ENCODE measurements at places on chromosomes 11 and 22.

DNA sequence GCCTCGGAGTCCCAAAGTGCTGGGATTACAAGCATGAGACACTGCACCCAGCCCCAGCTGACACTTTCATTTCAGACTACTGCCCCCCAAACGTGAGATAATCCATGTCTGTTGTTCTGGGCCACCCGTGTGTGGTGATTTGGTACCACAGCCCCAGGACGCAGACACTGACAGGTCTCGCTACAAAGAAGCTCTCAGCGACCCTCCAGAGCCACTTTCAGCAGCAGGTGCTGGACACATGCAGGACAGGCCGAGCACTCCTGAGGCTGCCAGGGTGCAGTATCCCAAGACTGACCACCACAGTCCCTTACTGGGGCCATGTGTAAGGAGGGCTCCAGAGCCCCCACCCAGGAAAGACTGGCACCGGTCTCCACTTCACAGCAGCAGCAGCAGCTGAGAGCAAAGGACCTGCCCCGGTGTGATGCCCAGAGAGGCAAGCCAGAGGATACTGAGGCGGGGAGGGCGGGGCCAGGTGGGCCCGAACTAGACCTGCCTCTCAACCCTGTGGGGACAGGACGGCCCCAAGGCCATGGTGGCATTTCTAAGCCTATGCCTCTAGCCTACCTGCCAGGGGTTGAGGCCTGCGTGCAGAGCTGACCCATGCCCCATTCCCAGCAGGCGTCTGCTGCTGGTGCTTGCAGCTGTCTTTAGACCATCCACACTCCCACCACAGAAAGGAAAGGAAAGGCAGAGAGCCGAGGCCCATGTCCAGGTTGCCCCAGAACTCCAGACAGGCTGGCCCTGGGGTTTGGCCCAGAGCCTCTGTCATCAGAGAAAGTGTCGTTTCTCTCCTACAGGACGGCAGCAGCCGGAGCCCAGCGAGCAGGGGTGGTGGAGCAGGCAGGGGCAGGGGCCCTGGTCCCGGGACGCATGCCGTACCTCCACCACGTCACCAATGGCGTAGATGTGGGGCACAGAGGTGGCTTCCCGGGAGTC lies 28.0 kb upstream of the GNB1L start:
- no peak for DNase-seq

GRCh38 chr22:29146091-29146560 lies 59.6 kb upstream of the EMID1 start:
- no peak for DNase-seq

- peak; percentile 61 for DNase-seq
Observed at GRCh38 chr11:119065369-119065768, 2.2 kb upstream of the VPS11 start.

GRCh38 chr11:58195939-58196338 lies 7.1 kb downstream of the OR9Q2 start:
- DNase-seq: no peak

DNA sequence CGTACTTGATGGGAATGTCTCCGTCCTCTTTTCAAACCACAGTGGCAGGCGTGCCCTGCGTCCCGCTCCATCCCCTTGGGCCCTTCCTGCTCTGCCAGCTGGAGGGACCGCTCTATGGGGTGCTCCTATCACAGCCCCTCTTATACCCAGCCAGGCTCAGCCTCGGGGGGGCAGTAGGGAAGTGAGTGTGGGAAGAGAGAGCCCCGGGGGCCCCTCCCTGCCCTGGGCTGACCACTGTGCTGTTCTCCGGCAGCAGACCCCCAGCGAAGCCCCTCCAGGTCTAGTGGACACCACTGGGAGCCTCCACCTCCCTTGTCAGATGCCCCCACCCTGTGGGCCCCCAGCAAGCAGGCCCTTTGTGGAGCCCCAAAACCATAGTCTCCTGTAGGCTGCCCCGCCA lies 572.5 kb downstream of the BRD1 start:
- DNase-seq: no peak

DNA sequence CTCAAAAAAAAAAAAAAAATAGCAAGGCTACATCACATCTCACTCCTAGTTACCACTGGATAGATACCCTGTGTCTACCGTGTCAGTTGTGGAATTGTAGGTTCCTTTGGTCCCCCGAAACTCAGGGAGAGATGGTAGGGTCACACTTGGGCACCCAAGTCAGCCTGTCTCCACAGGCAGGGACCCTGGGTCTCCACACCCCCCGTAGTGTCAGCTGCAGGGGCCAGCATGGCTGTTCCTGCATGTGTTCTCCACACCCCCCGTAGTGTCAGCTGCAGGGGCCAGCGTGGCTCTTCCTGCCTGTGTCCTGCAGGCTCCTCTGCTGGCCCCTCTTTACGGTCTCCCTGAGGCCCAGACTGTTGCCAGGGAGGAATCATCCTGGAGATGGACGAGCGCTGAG lies 282.1 kb downstream of the BRD1 start:
- DNase-seq: no peak

- DNase-seq: no peak
Observed at GRCh38 chr11:16925561-16926065, 88.6 kb downstream of the PLEKHA7 start.

- peak; percentile 10 for DNase-seq
Observed at GRCh38 chr22:46069521-46070214, 80.7 kb upstream of the PPARA start.

GRCh38 chr11:105392556-105392955 lies 217.3 kb upstream of the GRIA4 start:
- DNase-seq: no peak

- no peak for DNase-seq
Observed at GRCh38 chr22:23080613-23081290, 10.4 kb downstream of the GNAZ start.

DNA sequence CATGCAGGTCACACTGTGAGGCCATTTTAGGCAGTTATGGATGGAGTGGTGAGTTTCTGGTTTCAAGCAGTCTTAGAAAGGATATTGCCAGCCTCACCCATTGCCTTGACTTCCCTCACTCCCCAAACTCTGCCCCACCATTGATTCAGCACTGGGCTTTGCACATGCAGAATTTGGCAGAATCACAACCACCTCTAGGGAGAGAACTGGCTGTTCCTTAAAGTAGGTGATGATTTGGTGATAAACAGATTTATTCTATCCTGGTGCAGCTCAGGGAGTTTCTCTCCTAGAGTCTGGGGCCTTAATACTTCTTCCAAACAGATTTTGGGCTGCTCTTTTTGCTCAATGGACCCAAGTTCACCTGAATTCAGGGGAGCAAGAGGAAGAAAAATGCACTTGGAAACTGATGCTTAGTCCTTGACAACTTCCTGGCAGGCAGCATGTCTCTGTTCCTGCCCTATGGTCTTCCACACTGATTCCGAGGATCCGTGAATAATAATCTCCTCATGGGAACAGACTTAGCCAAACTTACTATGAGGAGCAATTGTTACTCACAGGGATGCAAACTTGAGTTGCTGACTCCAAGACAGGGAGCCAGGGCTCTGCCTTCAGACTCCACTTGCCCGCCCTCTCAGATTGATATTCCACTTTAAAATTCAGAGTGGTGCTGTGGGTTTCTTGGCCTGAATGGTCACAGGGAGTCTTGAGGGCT lies 129.7 kb upstream of the PARVA start:
- no peak for DNase-seq

DNA sequence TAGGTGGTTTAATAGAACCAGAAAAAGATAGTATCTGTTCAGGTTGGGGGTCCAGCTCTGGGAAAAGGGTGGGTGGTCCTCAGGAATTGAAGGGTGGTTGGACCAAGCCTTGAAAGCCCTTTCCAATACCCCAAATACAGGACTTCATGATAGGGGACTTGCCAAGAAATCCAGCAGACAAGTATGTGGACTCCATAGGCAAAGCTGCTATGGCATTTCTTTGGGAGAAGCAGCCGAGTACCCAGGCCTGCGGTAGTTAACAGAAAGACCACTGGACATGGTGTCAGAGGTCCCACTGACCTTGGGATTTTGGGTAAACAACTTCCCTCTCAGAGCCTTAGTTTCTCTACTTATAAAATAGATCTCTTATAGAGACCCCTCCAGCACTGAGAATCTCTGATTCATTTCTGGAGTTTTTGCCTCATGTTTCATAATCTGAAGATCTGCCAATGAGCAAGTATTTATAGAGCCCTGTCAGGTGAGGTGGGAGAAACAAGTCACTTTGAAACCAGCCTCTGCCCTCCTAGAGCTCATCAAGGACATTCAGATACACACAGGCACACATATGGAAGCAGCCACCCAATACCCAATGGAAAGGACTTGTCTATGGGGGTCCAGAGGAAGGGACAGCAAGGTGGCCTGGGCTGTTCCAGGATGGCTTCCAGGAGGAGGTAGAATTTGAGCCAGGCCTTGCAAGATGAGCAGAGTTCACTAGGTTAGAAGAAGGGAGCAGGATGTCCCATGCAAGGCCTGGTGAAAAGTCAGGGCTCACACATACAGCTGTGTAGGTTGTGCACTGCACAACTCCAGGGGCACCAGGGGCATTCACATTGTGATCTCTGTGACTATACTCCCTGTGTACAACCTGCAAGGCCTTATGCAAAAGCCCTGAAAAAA lies 31.0 kb upstream of the ACCSL start:
- no peak for DNase-seq

- DNase-seq: no peak
Observed at GRCh38 chr11:111549869-111550203, 9.3 kb downstream of the LAYN start.

DNA sequence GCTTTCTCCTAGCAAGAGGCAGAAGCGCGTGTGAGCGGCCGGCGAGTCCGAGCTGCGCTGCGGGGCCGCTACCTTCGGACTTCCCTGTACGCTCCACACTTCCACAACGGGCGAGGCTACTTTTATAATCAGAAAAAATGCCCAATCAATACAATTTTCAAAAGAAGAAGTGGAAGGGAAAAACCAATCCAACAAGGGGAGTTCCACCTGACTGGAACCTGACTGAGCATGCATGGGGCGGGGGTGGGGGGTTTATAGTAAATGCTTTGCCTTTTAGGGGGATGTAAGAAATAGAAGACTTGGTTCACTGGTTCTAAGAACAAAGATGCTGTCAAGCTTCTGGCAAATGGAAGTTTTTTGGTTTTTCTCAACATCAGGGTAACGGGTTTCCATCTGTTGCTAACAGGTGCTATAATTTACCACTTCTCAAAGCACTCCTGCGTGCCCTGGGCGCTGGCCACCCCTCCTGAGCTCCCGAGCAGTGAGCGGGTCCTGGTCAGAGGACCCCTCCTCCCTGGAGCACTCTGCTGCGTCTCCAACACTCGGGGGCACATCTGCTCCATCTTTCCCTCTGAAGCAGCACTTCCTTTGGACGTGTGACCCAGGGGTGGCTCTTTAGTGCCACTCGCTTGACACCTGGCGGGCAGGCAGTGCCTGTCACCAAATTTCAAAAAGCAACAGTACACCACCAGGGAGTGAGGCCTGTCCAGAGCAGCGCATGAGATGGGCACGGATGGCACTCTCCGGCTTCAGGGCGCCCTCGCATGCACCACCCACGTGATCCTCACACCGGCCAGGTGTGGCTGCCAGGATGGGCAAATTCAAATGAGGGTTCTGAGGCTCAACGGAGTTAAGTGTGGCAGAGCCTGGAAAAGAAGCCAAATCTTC lies 21.6 kb upstream of the BID start:
- DNase-seq: peak; percentile 84

DNA sequence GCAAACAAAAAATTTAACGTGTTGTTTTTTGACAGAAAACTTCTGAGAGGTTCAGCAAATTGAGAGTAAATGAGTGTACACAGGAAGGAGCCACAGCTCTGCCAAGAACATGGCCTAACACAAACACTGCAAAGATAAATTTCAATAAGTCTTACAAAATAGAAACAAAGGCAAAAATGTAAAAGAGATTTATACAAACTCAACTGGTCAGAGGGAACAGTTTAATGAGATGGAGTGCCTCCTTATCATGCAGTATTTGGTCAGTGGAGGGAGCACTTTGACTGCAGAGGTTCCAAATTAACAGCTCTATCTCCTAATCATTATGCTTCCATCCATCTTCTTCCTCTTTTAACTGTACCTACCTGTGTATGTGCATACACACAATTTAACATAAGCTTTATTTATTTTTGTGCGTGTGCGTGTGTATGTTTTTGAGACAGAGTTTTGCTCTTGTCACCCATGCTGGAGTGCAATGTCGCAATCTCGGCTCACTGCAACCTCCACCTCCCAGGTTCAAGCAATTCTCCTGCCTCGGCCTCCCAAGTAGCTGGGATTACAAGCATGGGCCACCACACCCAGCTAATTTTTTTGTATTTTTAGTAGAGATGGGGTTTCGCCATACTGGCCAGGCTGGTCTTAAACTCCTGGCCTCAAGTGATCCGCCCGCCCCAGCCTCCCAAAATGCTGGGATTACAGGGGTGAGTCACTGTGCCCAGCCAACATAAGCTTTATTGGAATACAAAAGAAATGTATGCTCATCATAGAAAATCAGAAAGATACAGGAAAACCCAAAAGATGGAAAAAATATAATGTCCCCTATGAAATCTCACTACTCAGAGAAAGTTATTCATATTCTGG lies 111.9 kb downstream of the MRTFA start:
- peak; percentile 39 for DNase-seq

GRCh38 chr22:31055117-31055634 lies 25.9 kb upstream of the SMTN start:
- no peak for DNase-seq

- no peak for DNase-seq
Observed at GRCh38 chr11:67022961-67023956, at the start of gene SYT12. Gene SYT12 (plus strand): TSS chr11:67023134. CDS start chr11:67030145, 7,011 bp downstream.

DNA sequence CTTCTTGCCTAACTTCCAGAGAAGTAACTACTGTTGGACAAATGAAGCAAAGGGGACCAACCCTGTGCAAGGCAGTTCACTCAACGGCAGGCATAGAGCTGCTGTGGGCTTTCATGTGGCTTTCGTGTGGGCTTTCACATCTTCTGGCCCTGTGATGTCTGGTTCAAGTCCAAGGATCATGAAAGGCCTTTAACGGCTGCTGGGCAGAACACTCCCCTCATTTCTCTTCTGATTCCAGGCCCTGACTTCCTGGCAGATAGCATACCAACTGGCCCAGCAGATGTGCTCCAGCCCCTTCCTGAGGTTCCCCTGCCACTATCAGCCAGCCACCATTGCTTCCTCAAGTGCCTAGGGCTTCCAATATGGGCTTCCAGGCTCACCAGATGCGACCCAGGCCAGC lies 28.7 kb upstream of the CTR9 start:
- no peak for DNase-seq

DNA sequence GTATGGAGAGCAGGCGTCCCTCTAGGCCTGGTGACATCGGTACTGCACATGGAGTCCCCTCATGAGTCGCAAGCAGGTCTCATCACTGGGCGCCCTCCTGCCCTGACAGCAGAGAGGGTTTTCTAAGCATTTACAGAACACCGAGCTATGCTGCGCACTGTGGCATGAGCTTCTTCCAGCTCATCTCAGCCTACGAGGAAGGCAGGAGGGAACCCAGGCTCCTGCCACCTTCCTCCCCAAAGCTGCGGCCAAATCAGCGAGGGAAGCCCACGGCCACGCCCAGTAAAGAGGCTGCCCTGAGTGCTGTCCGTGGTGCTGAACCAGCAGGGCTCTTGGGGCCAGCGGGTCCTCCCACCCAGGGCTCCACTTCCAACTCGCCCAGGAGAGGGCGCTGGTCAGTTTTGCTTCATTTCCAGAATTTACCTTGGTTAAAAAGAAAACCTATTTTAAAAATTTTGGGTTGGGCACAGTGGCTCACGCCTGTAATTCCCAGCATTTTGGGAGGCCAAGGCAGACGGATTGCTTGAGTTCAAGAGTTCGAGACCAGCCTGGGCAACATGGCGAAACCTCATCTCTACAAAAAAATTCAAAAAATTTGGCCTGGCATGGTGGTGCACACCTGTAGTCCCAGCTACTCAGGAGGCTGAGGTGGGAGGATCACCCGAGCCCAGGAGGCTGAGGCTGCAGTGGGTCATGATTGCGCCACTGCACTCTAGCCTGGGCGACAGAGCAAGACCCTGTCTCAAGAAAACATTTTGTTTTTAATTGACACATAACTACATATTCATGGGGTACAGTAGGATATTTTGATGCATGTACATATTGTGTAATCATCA lies 34.2 kb downstream of the PHF21B start:
- DNase-seq: peak; percentile 78

All from OCI-LY7 (cell line).